Body of pancreas (tissue), 4 donors: ENCODE measurements at places on chromosomes 12 and 14. TPM values are rescaled to one million over a fixed set of nuclear protein-coding genes. Genes with fewer than 3 reads are reported as not detected.

Gene GLI1
- total RNA-seq: not detected

Gene MPHOSPH9
- total RNA-seq: 42.5 TPM

Gene TMTC1
- 15.6 TPM for total RNA-seq

Gene TAPBPL
- 36.3 TPM for total RNA-seq

Gene C1S
- total RNA-seq: 157 TPM

Gene GPR132
- 1.0 TPM for total RNA-seq

Gene TMEM253
- total RNA-seq: not detected

Gene CLEC9A
- total RNA-seq: 0.26 TPM

Gene VRTN
- total RNA-seq: not detected

Gene SERPINA3
- total RNA-seq: 1,783 TPM

Gene APOF
- not detected for total RNA-seq

Gene ARHGAP9
- not detected for total RNA-seq

Gene LTB4R
- total RNA-seq: 9.1 TPM

Gene RSRC2
- 113 TPM for total RNA-seq

Gene TBX3
- 7.6 TPM for total RNA-seq

GRCh38 chr14:95505030-95505589 lies 11.3 kb downstream of the SYNE3 start:
- no peaks in the 10 kb centered on the region for H3K36me3 ChIP-seq
- no peak for DNase-seq
- no peak overlapping the region for H3K4me3 ChIP-seq
- H3K4me1 ChIP-seq: peaks cover 7% of the 10 kb centered on the region
- no peaks in the 10 kb centered on the region for H3K27me3 ChIP-seq
- no peak overlapping the region for H3K27ac ChIP-seq

DNA sequence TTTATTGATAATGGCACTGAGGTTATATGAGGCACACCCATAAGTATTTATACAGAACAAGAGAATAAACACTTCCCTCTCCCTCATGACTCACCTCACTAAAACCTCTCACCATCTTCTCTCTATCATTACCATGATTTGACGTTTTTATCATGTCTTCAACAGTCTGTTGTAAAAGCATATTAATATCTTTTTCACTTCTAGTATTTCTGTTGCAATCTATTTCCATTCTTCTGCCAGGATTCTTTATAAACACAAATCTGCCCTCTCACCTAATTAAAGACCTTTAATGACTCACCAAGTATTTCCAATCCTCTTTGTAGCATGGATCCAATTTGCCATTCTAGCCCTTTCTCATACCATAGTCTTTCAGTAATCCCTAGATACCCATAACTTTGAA lies 527.7 kb downstream of the SLC16A7 start:
- no peaks in the 10 kb centered on the region for H3K27me3 ChIP-seq
- H3K4me1 ChIP-seq: no peaks in the 10 kb centered on the region
- H3K27ac ChIP-seq: no peak overlapping the region
- no peaks in the 10 kb centered on the region for H3K36me3 ChIP-seq

DNA sequence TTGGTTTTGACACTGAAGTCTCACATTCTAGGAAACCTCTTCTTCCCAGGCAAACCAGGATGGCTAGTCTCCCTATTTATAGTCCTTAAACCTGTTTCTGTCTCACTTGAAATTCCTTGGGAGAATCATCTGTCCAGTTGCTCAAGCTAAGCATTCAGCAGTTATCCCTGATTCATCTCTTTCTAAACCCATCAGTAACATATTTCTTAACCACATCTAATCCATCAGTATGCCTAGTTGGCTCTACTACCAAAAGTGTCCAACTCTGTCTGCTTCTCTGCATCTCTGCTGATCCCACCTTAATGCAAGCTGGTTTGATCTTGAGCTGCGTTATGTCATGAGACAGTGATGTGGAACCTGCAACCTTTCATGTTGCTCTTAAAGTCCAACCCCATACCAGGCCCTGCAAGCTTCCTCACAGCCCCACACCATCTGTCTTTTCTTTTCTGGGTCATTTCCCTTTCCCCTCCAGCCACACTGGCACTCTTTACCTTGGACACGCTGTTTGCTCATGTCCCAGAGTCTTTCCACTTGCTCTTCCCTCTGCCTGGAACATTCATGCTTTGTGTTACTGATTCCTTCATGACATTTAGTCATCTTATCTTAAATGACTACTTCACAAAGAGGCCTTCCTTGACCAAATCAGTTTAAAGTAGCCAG lies 380.8 kb upstream of the RGS6 start:
- no peak for DNase-seq
- peaks cover 5% of the 10 kb centered on the region for H3K4me1 ChIP-seq
- H3K27me3 ChIP-seq: no peaks in the 10 kb centered on the region
- H3K36me3 ChIP-seq: no peaks in the 10 kb centered on the region
- H3K4me3 ChIP-seq: no peak overlapping the region
- no peak overlapping the region for H3K27ac ChIP-seq

GRCh38 chr12:57543581-57543980 lies 3.4 kb downstream of the DCTN2 start:
- H3K27ac ChIP-seq: no peak overlapping the region
- no peaks in the 10 kb centered on the region for H3K36me3 ChIP-seq
- no peak for DNase-seq
- H3K4me1 ChIP-seq: peaks cover 20% of the 10 kb centered on the region
- H3K27me3 ChIP-seq: no peaks in the 10 kb centered on the region
- H3K4me3 ChIP-seq: no peak overlapping the region

GRCh38 chr12:89775063-89775985 lies 66.7 kb upstream of the ATP2B1 start:
- H3K27me3 ChIP-seq: no peaks in the 10 kb centered on the region
- no peaks in the 10 kb centered on the region for H3K4me1 ChIP-seq
- no peak overlapping the region for H3K4me3 ChIP-seq
- DNase-seq: no peak
- no peak overlapping the region for H3K27ac ChIP-seq

GRCh38 chr12:104360157-104360556 lies 56.6 kb downstream of the EID3 start:
- no peaks in the 10 kb centered on the region for H3K27me3 ChIP-seq
- DNase-seq: no peak
- H3K36me3 ChIP-seq: no peaks in the 10 kb centered on the region
- H3K27ac ChIP-seq: no peak overlapping the region

DNA sequence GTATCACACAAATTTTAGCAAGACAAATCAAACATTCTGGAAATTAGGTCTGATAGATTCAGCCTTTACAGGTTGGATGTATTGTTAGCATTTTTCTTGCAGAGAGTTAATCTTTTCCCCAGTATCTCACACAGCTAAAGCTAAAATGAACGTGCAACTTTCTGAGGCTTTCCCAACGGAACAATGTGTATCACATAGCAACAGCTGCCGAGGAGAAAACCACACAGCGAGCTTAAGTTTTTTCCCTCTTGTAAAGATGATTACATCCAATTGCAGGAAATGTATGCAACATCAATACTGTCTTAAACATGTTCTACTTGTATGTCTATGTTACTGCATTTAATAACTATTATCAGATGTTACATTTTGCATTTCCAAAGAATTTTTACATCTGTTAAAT lies 182.2 kb downstream of the CCDC59 start:
- H3K27me3 ChIP-seq: no peaks in the 10 kb centered on the region
- DNase-seq: no peak
- no peak overlapping the region for H3K4me3 ChIP-seq
- no peaks in the 10 kb centered on the region for H3K36me3 ChIP-seq
- no peaks in the 10 kb centered on the region for H3K4me1 ChIP-seq
- H3K27ac ChIP-seq: no peak overlapping the region

- H3K36me3 ChIP-seq: no peaks in the 10 kb centered on the region
- no peak overlapping the region for H3K27ac ChIP-seq
- H3K27me3 ChIP-seq: no peaks in the 10 kb centered on the region
- H3K4me1 ChIP-seq: peaks cover 22% of the 10 kb centered on the region
These were observed 152.1 kb downstream of the DPF3 start for GRCh38 chr14:72741826-72742117.

DNA sequence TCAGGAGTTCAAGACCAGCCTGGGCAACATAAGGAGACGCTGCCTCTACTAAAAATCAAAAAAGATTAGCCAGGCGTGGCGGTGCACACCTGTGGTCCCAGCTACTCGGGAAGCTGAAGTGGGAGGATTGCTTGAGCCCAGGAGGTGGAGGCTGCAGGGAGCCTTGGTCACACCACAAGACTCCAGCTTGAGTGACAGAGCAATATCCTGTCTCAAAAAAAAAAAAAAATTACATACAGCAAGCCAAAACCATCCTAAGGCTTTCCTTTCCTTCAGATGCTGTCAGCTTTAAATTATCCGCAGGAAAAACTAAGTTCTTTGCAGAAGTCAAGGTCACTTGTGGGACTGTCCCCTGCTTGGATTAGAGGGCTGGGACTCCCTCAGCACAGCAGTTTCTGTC lies 1.3 kb downstream of the CS start:
- peak overlapping the region; percentile 83 for H3K27ac ChIP-seq
- H3K36me3 ChIP-seq: no peaks in the 10 kb centered on the region
- no peak overlapping the region for H3K4me3 ChIP-seq
- peaks cover 41% of the 10 kb centered on the region for H3K4me1 ChIP-seq
- H3K27me3 ChIP-seq: no peaks in the 10 kb centered on the region

GRCh38 chr12:130120012-130120805 lies 42.1 kb upstream of the FZD10 start:
- no peak overlapping the region for H3K27ac ChIP-seq
- DNase-seq: no peak
- no peaks in the 10 kb centered on the region for H3K36me3 ChIP-seq
- H3K27me3 ChIP-seq: no peaks in the 10 kb centered on the region

- no peak overlapping the region for H3K4me3 ChIP-seq
- H3K27ac ChIP-seq: no peak overlapping the region
- no peak for DNase-seq
- H3K4me1 ChIP-seq: no peaks in the 10 kb centered on the region
- H3K36me3 ChIP-seq: no peaks in the 10 kb centered on the region
These were observed 420.7 kb downstream of the NPAS3 start for GRCh38 chr14:33359288-33359881.

- H3K4me3 ChIP-seq: no peak overlapping the region
- no peaks in the 10 kb centered on the region for H3K4me1 ChIP-seq
- DNase-seq: no peak
- no peaks in the 10 kb centered on the region for H3K27me3 ChIP-seq
These were observed 57.0 kb upstream of the CNTN1 start for GRCh38 chr12:40635141-40635731.

GRCh38 chr12:106284358-106285105 lies 18.0 kb upstream of the TCP11L2 start:
- no peak overlapping the region for H3K4me3 ChIP-seq
- no peak for DNase-seq
- H3K36me3 ChIP-seq: no peaks in the 10 kb centered on the region
- no peaks in the 10 kb centered on the region for H3K27me3 ChIP-seq

DNA sequence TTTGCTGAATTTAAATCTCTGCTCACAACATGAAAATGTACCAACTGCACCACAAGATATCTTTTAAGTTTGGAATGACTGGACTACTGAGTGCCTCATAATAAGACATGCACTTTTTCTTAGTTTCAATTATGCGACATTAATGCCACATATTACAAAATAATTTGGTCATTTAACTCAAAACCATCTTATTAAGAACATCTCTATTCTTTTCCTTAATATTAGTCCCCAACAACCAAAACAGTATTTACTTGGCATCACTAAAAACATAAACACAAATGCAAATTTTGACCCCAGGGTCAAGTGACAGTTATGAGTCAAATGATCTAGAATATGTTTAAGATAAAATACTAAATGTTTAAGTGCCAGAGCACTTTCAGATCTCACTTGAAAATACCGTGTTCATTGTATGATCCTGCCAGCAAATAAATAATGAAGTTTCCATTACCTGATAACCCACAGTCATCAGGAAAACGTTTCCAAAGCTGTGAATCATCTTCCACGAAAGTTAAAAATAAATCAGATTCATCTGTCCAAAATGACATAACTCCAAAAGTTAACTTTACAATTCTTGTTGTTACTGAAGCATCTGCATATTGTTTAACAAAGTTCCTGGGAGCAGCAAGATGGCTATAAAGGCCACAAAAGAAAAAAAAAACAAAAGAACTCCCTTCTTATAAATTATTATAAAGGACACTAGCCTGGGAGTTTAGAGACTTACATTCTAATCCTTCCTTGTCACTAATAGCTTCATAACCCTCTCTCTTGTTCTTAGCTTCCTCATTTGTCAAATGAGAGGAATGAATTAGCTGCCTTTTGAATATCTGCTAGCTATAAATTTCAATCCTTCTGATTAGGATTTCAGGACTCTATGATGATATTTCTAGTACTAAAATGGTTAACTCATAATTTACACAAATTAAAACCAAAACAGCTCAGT lies 30.5 kb upstream of the AP4S1 start:
- H3K27ac ChIP-seq: peak overlapping the region; percentile 7
- peaks cover 21% of the 10 kb centered on the region for H3K4me1 ChIP-seq
- H3K27me3 ChIP-seq: no peaks in the 10 kb centered on the region
- no peak overlapping the region for H3K4me3 ChIP-seq

DNA sequence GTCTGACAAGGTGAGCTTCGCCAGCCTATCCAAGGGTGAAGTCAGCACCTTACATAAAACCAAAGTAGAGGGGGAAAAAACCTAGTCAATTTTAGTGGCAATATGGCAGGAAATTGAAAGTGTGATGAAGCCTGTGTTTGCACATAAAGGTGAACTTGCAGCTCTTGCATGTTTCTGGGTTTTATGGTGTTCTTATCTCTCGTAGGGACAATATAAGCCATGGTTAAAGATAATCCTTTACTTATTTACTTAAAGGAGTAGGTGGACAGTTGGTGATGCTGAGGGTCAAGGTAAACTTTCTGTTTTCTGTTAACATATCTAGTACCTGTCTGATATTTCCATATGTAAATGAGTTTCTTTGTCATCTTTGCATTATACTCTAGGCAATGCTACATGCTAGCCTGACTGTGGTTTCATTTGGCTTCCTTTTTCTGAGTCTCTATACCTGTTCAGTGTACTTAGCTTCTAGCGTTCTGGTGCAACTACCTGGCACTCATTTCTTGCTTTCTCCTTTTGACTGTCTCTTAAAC lies 32.8 kb downstream of the CCDC91 start:
- peaks cover 27% of the 10 kb centered on the region for H3K4me1 ChIP-seq
- no peak overlapping the region for H3K4me3 ChIP-seq
- no peaks in the 10 kb centered on the region for H3K27me3 ChIP-seq
- DNase-seq: no peak

DNA sequence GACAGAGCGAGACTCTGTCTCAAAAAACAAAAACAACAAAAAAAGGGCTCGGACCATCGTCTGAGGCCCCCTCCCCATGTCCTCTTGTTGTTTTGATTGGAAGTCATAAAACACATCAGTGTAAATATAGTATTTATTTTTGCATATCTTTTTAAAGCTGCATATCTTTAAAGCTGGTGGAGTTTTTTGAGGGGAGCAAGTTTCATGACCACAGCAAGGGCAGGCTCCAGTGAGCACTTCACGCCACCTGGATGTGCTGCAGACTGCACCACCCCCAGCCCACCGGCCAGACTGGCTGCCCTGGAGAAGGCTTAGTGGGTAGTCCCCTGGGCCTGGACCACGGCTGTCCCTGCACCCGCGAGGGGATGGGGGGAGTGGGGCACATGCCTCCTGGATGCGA lies 11.9 kb upstream of the BCL7A start:
- H3K27ac ChIP-seq: no peak overlapping the region
- H3K4me1 ChIP-seq: no peaks in the 10 kb centered on the region
- no peaks in the 10 kb centered on the region for H3K36me3 ChIP-seq
- H3K27me3 ChIP-seq: no peaks in the 10 kb centered on the region
- H3K4me3 ChIP-seq: no peak overlapping the region
